ENCODE measurements at places on chromosomes 2 and 18.

DNA sequence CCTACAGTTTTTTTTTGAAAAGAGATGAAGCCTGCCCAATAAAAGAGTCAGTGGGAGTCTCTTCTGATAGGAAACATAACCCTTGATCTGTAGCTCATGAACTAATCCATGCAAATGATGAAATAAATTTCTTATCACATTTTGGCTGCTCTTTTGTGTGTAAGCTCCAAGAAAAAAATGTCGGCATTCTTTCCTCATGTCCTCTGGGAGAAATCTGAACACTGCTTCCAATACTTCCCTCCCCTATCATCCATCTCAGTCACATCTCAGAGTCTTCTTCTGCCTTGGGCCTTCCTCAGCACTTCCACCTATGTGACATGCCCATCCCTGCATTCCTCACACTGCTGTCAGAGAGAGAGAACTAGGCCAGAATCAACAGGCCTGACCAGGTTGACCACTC lies 395.7 kb upstream of the ST6GAL2 start:
- DNase-seq, result no peak

DNA sequence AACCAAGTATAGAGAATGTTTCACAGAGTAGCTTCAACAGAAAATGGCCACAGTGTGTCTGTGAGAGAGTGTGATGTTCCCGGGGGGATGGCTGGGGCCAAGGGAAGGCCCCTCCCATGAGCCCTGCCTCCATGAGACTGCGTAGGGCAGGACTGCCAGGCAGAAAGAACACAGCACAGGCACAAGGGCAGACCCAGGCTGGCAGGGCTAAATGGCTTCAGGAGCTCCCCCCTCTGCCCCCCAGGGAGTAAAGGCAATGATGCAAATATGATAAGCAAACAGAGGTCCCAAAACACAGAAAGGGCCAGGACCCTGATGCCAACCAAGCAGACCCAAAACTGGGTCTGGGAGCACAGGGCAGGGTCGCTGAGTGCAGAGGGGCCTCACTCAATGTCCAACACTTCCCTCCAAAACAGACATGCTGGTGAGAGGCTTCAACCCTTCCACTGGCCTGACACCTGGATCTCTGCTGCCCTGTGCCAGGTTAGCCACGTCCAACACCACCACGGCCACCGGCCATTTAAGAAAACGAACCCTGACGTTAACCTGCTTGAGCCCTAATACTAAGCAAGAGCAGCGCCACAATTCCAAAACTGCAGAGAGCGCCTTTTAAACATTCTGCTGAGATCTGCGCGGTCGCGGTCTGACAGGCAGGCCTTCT lies 90.3 kb downstream of the HDAC4 start:
- no peak for DNase-seq

GRCh38 chr2:218711550-218711929 lies 905 bp downstream of the TTLL4 start:
- DNase-seq, result no peak

- no peak for DNase-seq
Measured at GRCh38 chr18:23951206-23951605, 63.3 kb upstream of the TTC39C start.

DNA sequence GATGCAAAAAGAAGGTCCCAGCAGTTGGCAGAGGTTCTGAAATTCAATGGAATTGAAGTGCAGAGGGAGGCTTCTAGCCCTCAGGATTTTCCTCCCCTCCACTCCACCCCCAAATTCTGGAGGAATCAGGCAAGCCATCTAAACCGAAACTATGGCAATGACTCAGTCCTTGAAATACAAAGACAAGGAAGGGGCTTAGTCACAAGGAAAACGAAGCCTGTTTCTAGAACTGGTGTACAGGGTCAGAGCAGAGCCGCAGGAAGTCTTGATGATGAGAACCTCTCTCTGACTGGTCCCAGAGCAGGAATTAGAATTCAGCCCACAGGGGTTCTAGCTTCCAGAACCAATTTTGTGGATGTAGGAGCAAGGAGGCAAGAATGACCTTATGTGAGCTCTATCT lies 111.7 kb upstream of the SCN1A start:
- DNase-seq, result no peak

DNA sequence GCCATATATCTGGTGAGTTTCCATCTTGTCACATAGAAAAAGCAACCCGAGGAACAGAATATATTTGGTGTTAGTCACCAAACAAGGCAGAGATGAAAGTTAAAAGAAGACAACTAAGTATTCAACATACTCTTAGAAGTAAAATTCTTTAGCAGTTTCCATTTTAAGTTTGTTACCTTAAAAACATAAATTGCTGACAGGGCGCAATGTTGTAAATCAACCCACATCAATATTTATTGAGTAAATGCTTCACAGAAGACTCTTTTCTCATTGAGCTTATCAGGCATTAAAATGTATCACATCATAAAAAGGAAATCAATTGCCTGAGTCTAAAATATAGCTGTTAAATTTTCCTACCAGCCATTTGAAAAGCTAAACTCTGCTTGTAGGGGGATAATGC lies 603.0 kb downstream of the FBXO15 start:
- DNase-seq, result no peak

- DNase-seq, result no peak
Measured at GRCh38 chr18:3603421-3604234, 153.7 kb downstream of the TGIF1 start.
